Hematopoietic multipotent progenitor cell (in vitro differentiated cells): ENCODE measurements at places on chromosomes 4 and X.
A peak's percentile ranks its signal among the peaks of the same experiment; 100 is the strongest.

GRCh38 chrX:19869193-19869592, 18.2 kb downstream of the SH3KBP1 start:
- no peak for DNase-seq

GRCh38 chrX:130071611-130072344, 38.5 kb downstream of the ELF4 start:
- DNase-seq = no peak

- no peak for DNase-seq
Measured at GRCh38 chrX:129433461-129433860, 89.8 kb downstream of the SMARCA1 start.

DNA sequence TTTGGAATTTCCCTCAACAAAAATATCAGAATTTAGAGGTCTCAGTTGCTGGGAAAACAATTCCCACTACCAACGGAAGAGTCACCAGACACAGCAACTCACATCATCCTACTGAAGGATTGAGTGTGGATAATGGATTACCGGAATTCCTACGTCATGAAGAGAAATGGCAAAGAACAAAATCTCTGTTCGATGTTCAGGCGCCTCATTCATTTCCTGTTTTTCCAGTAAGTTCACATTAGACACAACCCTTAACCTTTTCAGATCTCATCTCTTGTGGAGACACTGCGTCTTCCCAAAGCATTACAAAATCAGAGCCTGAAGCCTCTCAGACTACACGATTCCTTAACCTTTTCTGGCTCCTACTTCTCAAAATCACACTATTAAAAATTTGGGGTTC, 58.5 kb upstream of the CPEB2 start:
- no peak for DNase-seq

DNA sequence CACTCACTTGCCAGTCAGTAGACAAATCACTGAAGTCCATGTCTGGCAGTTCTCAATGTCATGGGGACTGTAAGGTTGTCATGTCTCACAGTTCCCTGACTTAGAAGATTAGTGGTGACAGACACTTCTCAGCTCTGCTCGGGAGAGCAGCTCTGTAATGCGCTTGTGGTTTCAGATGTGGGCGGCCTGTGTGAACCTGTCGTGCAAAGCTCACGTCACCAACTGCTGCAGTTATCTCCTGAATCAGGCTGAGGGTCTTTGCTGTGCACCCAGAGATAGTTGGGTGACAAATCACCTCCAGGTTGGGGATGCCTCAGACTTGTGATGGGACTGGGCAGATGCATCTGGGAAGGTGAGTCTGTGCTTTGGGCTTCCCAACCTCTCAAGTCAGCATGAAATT, at the start of gene IL9R:
TSS of gene IL9R (plus strand) at position 261 of the 400 bp plus-strand sequence. CDS start at position 325, 64 bp downstream.
- DNase-seq = peak; percentile 7

DNA sequence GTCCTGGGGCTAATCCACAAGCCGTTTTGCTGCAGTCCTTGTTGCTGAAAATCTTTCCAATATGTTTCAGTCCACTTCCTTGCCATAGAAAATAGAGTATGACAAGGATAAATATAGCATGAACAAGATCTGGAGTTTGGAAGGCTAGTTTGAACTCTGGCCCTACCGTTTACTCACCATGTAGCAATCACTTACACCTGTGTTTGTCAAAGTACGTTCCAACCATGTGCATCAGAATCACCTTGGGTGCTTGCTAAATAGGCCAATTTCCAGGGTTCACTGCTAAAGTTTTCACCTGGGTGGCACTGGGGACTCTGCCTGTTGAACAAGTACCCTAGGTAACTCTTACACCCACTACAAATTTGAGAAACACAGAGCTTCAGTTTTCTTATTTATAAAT, 188.9 kb downstream of the ENOX2 start:
- no peak for DNase-seq
